ENCODE measurements at places on chromosomes 2 and 18. TPM values are rescaled to one million over a fixed set of nuclear protein-coding genes. Genes with fewer than 3 reads are reported as not detected.

Gene SLC16A14
- total RNA-seq, result 0.40 TPM

DNA sequence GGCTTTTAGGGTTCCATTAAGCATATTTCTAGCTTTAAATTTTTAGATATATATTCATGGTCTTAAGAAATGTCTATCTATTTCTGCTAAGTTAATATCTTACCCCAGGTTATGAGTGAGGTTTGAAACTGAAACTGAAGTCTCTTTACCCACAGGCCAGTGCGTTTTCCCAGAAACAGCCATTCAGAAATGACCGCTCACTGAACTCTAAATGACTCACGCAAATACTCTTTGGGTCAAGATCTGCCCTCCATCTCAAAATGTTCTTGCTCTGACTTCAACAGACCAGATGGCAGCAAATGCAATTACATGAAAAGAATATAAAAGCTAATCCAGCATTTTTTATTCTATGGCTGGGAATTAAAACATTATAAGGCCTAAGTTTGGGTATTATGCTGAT lies 315.2 kb downstream of the TDRD15 start:
- no peak for DNase-seq

GRCh38 chr2:157182834-157183396 lies 74.6 kb upstream of the GALNT5 start:
- no peak for DNase-seq

- no peak for DNase-seq
Measured at GRCh38 chr2:33497221-33497650, 20.8 kb downstream of the RASGRP3 start.

DNA sequence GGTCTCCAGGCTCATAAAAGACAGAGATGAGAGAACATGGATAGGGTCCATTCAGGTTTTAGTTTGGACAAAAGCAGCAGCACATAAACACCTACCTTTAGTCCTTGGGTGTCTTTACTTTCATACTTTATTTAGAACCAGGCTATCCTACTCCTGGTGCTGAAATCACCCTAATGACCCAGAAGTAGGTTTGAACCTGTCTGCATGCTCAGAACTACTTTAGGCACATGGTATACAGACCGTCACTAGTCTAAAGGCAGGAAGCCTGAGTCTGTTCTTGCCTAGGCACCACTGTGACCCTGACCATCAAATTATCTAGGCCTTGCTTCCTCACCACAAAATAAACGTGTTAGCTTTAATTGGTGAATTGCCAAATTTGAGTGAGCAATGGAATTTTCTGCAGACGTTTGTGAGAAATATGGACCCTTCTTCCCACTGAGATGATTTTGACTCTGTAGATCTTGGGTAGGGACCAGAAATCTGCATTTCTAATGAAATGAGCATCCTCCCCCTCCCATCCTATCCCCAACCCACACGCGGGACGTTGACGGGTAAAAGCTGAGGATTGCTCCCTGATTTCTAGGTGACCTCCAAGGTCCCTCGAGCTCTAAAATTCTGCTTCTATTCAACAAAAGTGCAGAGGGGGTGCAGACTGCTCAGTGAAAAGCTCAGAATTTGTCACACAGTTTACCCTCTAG lies 75.1 kb downstream of the PLEKHM3 start:
- DNase-seq, result no peak

DNA sequence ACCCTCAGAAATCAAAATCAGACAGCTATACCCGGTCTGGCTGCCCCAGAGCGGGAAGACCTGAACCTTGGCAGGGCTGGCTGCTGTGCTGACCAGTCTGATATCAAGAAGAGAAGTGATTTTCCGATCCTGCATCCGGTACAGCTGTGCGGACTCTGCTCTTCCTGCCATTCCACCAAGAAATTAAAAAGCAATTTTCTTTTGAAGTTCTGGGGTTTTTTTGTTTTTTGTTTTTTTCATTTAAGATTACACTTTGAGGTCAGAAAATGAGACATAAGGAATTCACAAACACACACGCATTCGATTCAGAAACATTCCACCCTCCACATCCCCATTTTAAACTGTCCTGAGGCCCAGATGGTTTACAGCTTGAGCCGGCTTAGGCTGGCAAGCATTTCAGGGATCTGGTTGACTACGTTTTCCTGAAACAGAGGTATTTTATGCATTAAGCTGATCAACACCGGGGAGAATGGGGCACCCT lies 156.5 kb downstream of the COL6A3 start:
- no peak for DNase-seq

DNA sequence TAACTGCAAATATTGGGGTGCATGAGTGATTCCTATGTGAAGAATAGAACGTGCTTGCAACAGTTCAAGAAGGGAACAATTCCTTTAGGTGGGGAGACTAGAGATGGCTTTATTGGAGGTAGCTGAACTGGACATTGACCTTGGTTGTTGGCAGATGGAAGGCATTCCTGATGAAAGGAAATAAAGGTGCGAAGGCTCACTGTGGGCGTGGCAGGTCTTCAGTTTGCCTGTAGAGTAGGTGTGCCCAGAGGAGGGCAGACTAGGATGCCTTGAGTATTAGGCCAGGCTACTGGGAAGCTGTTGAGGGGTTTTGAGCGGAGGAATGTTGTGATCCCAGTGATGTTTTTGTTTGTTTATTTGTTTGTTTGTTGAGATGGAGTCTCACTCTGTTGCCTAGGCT lies 2.8 kb downstream of the SPR start:
- no peak for DNase-seq

- DNase-seq, result no peak
Measured at GRCh38 chr2:81389203-81389602, 1084.7 kb upstream of the LRRTM1 start.

GRCh38 chr18:56501896-56502295 lies 136.5 kb downstream of the TXNL1 start:
- no peak for DNase-seq
